Activated CD8-positive, alpha-beta memory T cell treated with anti-CD3 and anti-CD28 coated beads for 1 hour (primary cell): ENCODE measurements at places on chromosomes 12 and 14.

DNA sequence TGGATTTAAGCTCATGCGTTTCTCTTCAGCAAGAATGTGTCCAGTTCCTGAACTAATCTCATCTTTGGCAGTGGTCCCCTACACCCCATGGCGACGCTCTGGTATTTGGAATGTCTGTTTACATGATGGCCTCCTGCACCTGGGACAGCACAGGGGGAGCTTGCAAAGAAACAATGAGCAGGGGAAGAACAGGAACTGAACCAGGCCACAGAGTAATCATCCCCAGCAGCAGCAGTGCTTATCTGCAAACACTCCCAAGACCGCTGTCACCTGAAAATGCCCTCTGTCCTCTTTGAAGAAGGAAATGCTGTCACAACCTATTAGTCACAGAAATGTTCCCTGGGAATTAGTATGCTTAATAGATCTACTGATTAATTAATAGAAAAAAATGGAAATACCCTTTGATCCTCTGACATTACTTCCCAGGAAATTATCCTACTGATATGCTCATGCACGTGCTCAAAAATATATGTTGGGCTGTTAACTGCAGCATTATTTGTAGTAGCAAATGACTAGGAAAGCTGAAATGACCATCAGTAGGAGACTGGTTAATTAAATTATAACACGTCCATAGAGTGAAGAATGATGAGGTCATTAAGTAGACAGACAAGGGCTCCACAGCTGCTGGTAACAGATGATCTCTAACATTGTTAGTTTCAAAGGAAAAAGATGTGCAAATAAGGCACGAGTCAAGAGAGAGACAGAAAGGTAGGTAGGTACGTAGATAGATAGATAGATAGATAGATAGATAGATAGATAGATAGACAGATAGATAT lies 279.3 kb upstream of the FLRT2 start:
- no peak for DNase-seq

GRCh38 chr12:60415351-60415750 lies 819.5 kb downstream of the SLC16A7 start:
- no peak for DNase-seq

GRCh38 chr14:42872786-42873185 lies 1266.1 kb downstream of the LRFN5 start:
- DNase-seq, result no peak

DNA sequence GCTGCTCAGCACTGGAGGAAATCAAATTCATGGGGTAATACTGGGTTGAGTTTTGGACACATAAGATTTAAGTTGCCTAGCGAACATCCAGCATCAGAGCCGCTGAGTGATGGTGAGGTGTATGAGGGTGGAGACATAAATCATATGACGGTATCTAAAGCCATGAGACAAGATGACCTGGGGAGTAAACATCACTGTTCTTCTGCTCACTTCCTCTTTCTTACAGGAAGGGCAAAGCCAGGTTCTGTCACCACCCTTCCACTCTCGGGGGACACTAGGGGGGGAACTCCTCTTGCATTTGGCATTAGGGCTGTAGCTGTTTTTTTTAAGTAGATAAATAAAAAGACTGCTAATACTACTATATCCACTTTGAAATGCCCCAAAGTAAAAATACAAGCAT lies 24.0 kb downstream of the PRDM4 start:
- no peak for DNase-seq

- DNase-seq, result no peak
Observed at GRCh38 chr12:124720004-124720680, 143.5 kb downstream of the SCARB1 start.

DNA sequence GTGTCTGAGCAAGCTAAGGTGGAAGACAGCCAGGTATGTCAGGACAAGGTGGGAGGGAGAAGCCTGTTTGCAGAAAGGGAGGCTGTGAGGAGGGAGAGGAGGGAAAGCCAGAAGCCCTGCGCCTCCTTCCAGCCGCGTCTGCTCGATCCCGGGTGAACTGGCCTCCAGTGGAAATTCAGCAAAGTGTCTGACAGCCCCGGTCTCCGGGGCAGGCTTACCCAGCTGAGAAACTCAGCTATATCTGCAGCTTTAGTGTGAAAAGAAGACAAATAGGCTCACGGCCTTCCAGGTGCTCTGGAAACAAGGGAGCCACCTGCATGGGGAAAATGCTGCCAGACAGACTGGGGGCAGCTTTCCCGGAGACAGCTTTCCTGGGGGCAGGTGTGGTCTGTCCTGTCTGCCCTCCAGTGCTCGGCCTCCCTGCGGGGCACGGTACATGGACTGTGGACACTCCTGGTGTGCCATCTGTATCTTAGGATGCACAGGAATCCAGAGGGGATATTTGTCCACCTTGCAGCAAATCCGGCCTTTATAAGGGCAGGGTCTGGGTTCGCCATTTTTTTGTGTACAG lies 6.3 kb downstream of the RFLNA start:
- no peak for DNase-seq

- no peak for DNase-seq
Observed at GRCh38 chr12:400828-401227, 616 bp upstream of the CCDC77 start.

DNA sequence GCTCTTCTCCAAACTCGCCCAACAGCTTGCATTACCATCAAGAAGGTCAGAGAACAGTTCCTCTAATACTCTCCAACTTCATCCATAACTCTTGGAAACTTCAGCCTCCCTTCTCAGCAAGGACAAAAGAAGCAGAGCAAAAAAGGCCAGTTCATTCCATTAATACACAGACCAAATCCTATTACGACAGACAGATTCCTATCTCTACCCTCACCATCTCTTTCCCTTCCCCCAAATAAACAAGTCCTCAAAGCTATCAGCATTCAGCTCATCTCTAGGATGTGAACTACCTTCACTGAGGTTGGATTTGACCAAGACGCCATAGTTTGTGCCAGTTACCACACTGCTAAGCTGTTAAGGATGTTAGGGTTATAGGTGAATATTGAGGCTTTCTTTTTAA lies 25.2 kb downstream of the SINHCAF start:
- no peak for DNase-seq

GRCh38 chr14:99863059-99863458 lies 69.8 kb downstream of the EML1 start:
- DNase-seq, result no peak

- DNase-seq, result no peak
Observed at GRCh38 chr14:54267172-54267571, 129.6 kb upstream of the CDKN3 start.

GRCh38 chr14:104085032-104085888 lies at the start of gene ASPG:
ASPG (plus strand) TSS chr14:104085700; CDS start chr14:104085771, 71 bp downstream.
- DNase-seq, result no peak

DNA sequence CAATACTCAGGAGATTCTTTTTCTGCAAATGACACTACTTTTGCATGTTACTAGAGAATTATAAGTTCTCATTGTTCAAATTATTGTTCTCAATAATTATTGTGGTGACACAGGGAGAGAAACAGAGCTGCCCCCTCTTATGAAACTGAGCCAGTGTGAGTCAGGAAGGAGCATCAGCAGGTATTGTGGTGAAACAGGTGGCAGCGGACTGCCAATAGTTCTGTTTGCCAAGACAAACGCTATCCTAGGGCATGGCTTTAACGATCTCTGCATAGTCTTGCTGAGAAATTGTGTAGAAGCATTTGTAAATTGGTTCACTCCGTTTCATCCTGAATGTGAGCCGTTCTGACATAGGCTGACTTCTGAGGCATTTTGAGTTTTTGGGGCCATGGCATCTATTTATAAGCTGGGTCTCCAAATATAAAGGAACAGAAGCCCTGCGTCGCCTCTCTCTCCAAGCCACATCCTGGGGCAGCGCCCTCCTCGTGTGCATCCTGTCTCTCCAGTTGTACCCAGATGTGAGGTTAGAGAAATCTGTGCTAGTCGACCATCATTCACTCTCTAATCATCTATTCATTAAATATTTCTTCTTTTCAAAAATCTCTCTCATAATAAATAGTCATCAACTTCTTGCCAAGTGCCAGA lies 15.8 kb upstream of the PPP4R4 start:
- DNase-seq, result no peak

DNA sequence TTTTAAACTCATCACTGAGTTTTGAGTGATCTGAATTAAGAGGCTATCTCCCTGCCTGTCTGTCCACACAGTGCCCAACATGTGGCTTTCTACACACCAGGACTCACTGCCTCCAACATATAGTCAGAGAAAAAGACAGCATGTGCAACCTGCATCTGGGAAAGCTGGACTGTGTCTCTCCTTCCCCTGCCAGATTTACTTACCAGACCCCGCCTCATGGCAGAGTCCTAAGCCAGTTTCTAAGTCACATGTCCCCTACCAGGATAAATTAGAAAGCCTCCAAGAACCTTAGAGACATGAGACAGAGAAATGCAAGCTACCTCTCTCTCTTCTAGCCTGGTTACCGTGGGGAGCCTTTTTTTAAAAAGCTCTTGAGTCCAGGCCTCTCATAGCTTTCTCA lies 2.7 kb upstream of the HDAC7 start:
- DNase-seq, result no peak
